H1 (cell line): ENCODE measurements at places on chromosomes 7 and 10. TPM values are rescaled to one million over a fixed set of nuclear protein-coding genes. Genes with fewer than 3 reads are reported as not detected.

PAX4 gene
- total RNA-seq, result not detected in 2 replicates

FAM180A gene
- not detected in 2 replicates for total RNA-seq

DNA sequence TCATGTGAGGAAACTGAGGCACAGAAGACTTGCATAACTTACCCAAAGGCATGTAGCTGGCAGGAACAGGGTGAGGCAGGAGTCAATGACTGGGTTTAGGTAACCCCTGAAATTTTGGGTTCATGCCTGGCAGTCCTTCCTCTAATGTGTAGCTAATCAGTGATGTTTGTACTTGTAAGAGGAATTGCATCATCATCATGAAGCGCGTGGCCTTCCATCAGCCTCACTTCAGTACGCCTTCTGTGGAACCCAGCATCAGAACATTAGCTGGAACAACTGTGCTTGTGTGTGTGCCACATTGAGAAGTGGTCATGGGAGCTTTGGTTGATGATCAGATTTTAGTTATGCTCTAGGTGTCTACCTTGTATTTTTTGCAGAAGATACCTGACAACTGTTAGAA is 18.2 kb upstream of the STMP1 start:
- DNase-seq, result no peak

- DNase-seq, result no peak
These were observed 21.5 kb upstream of the AKR1C1 start for GRCh38 chr10:4941540-4942330.

- no peak for DNase-seq
These were observed 88.0 kb upstream of the CTTNBP2 start for GRCh38 chr7:117961235-117961634.

GRCh38 chr7:30330134-30331111 is 46.0 kb downstream of the ZNRF2 start:
- DNase-seq, result no peak

HELLS gene
- 353 and 371 TPM in 2 replicates for total RNA-seq

DNA sequence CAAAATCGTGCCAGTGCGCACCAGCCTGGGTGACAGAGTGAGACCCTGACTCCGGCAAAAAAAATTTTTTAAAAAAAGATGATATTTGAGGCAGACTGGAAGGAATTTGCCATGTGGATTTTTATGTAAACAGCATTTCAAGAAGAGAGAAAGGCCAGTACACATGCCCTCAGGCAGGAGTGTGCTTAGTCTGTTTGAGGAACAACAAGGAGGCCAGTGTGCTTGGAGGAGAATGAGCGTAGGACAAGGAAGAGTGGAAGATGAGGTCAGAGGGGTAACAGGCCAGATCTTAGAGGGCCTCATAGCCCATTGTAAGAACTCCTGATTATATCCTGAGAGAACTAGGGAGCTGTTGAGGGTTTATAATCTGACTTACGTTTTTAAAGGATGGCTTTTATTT is 17.2 kb upstream of the STRIP2 start:
- DNase-seq, result no peak

MRC1 gene
- 0.06 and 0.11 TPM in 2 replicates for total RNA-seq

DNA sequence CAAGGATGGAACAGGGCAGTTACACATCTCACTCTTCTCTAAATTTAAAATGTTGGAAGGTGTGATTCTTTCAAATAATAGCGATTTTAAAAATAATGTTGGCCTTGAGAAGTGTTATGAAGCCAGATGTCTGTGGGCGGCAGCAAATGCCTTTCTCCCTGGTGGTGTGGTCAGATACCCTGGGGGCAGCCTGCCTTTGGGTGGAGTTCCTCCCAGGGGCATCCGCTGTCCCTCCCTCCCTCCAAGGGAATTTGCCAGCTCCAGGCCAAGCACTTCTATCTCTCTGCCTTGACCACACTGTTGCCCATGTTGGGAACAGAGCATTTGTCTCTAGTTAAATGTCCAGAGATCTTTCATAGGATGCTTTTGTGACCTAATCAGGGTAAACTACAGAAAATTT is 121.4 kb downstream of the POU6F2 start:
- DNase-seq, result no peak

DNA sequence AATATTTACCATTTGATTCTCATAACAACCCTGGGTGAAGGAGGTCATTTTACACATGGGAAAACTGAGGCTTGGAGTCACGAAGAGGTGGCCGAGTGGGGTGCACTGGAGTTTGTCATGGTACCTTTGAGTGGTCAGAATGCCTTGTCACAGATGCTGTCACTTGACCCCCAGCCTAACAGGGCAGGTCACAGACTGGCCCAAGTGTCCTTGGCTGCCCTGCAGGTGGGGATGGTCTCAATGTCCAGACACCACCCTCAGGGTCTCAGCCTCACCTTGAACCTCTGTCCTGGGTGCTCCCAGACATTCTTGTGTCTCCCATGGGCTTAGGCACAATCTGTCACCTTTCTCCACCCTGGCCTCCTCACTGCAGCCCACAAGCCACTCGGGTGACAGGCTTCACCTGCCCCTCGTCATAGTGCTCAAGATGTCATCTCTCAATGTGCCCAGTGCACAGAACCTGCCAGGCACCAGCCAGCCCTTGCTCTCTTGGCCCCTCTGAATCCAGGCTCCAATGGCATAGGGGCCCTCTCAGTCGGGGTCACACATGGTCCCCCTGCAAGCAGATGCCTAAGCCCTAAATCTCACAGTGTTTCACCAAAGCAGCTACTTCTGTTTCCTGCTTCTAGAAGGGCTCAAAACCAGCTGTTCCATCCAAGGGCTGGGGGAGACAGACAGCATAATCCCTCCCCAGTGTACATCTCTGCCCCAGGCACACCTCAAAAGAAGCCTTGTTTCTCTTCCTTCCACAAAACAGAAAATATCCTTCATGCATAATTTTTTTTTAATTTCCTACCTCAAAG is 76.8 kb upstream of the NANOS1 start:
- no peak for DNase-seq

GRCh38 chr10:49080071-49080470 is 35.3 kb downstream of the VSTM4 start:
- no peak for DNase-seq

GRCh38 chr10:45466784-45467183 is 92.8 kb downstream of the ALOX5 start:
- DNase-seq, result no peak

GRCh38 chr10:114782666-114783065 is 38.9 kb upstream of the FHIP2A start:
- DNase-seq, result no peak

C7orf33 gene
- total RNA-seq, result not detected in 2 replicates

ASCC1 gene
- 30.2 and 35.8 TPM in 2 replicates for total RNA-seq

DNA sequence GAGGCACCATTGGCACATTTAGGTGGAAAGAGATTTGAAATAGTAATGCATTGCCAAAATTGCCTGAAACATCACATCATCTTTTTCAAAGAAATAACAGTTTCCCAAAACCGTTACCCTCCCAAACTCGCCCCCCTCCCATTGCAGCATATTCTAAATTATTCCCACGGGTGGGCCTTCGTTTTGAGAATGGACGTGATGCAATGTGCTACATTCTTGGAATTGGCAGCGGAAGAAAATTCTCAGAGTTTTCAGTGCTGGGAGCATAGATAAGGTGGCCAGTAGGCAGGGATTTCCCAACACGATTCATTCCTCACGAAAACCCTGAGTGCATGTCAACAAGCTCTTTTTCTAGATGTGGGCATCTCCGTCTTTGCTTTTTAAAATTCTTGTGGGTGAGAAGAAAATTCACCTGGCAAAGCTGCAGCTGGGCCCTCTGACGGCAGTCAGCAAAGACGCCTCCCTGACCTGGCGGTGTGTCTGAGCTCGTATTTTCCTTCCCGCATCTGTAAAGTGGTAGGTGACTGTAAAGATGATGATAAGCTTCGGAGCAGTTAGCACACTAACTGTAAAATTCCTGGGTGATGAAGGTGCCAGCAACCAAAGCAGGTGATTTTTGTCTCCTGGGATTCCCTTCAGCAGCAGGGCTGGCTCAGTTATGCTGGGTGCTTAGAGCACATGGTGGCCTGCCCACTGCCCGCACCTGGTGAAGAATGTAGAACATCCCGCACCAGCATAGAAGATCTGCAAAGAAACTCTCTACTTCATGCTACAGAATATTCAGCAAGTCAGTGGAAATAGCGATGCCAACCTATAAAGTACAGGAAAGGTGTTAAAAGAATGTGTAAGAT is 141.9 kb upstream of the KLF6 start:
- DNase-seq, result no peak

DNA sequence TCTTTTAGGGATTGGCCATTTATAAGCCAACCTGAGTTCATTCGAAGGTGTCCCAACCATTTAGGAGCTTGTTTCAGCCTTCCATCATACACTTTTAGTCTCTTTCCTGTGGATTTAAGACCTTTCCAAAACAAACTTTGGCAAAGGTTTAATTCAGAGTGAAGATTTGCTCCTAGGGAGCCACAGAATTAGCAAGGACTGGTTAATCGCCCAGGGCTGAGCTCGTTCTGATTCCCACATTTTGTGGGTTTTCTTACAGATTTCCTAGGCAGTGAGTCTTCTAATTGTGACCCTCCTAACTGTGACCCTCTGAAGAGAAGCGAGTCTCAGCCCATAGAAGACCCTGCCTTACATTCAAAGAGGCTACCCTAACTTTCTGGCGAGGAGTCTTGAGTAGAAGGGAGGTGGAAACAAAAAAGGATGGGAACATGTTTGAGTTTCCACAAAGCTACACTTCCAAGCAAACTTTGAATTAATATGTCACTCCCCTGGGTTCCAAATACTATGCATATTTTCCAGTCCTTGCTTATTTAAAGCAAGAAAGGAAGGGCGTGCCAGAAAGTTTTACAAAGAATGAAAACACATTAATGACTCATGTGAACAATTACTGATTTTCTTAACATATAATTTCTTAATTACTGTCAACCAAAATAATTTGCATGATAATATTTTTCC is 118.3 kb downstream of the ARID5B start:
- DNase-seq, result no peak

- no peak for DNase-seq
These were observed 29.7 kb upstream of the PAX2 start for GRCh38 chr10:100715445-100716385.

DNA sequence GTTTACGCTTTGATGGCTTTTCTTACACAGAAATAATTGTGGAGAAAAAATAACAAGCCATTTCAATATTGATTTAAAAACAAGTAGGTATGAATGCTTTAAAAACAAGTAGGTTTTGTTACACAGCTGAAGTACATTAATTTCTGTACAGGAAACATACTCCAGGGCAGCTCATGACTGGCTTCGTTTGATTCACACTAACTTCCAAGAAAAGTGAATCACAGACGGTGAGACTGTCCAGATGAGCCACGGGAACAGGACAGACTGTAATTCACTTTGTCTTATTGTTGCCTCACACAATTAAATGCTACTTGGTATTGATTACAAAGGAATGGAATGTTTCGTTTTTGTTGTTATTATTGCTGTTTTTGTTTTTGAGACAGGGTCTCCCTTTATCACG is 26.6 kb upstream of the SNX10 start:
- DNase-seq, result no peak

- DNase-seq, result no peak
These were observed 61.3 kb downstream of the RBM33 start for GRCh38 chr7:155705623-155706360.

DNA sequence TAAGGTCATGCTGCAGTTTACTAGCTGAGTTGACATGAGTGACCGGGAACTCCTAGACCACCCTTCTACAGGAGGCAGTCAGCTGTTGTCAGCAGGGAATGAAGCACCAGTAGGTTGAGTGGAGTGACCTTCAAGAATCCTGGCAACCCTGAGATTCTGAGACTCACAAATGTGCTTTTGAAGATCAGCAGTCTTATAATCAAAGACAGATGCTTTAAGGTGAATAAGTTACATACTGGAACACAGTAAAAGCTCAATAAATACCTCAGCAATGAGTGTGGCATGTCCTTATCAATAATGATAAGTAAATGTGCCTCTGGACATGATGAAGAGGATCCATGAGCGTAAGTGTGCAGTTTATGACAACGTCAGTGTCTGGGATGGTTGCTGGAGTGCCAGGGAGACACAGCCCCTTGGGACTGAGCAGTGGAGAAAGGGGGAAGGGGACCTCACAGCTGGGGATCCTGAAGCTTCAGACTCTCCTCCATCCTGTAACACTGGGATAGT is 11.9 kb upstream of the OR6V1 start:
- DNase-seq, result no peak

- no peak for DNase-seq
These were observed 799 bp downstream of the INTS1 start for GRCh38 chr7:1503390-1503789.

DNA sequence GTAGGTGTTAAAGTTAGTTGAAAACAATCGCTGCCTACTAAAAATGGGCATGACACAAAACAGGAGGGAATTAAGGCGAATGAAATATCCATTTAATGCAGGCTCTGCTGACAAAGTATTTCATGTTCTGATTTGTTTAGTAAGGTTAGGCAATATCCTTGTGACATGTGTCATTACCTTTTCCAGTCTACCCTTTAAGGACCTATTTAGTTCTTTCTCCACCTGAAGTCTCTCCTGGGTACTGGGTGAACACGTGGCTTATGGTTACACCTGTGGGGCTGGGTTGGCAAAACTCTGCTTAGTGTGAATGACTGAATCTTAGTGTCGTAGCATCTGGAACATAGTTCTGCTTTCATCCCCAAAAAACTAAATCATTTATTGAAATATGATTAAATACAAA is 313.5 kb downstream of the CCDC3 start:
- DNase-seq, result no peak

GRCh38 chr7:32428546-32428945 is 61.6 kb downstream of the LSM5 start:
- no peak for DNase-seq

DNA sequence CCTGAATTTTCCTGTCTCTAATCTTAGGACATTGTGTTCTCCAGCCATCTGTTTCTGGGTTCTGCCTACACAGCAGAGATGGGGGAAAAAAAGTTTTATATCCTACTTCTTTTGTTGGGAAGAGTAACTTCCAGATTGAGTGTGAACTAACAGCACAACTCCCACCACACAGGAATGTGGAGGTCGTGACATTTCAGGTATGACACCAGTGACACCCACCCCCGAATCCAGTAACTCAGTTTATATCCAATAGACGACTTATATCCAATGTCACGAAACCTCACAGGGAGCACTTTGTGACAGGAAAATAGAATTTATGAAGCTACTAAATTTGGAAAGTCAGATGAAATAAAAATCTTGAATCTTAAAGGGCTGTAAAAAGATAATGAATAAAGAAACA is 211.9 kb upstream of the GRM3 start:
- DNase-seq, result no peak

DNA sequence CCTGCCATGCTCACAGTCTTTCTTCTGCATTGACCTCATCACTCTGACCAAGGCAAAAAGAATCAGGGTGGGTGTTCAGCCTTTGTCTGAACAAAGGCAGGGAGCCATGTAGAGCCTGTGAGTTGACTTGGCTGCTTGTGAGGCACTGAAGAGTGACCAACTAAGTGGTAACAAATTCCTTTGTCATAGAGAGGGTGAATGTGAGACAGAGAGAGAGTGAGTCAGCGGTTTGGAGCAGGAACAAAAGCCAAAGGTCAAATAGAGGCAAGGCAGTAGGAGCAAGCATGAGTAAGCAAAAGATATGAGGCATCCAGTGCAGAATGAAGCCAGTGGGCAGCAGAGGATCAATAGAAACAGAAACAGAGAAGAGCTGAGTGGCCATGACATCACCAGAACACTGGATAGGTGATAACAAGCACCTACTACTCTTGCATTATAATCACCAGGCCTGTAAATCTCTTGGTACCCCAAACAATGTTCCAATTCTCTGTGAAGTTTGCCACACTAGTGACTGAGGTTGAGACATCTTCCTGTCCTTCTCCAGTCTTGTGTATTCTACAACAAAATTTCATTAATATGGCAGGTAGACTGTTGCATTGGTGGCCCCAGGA is 116.2 kb upstream of the LAMB4 start:
- DNase-seq, result peak; percentile 19

SPDYE11 gene
- total RNA-seq, result not detected in 2 replicates

GRCh38 chr7:74519395-74519794 is 65.7 kb downstream of the GTF2IRD1 start:
- no peak for DNase-seq

- DNase-seq, result no peak
These were observed 2.5 kb downstream of the SAP25 start for GRCh38 chr7:100570954-100571828.

ARF5 gene
- 154 and 159 TPM in 2 replicates for total RNA-seq
